ENCODE measurements at places on chromosomes 2 and 18. TPM values are rescaled to one million over a fixed set of nuclear protein-coding genes. Genes with fewer than 3 reads are reported as not detected.

Gene COL4A4
- not detected for total RNA-seq

Gene PFN4
- total RNA-seq, result 0.47 TPM

Gene LBH
- total RNA-seq, result 176 TPM

Gene GPR55
- 0.38 TPM for total RNA-seq

- no peak overlapping the region for H3K27ac ChIP-seq
- no peak overlapping the region for H3K4me3 ChIP-seq
- no peaks in the 10 kb centered on the region for H3K4me1 ChIP-seq
- H3K27me3 ChIP-seq, result no peaks in the 10 kb centered on the region
- no peaks in the 10 kb centered on the region for H3K36me3 ChIP-seq
- no peak for DNase-seq
Observed at GRCh38 chr18:2244641-2245040, 326.7 kb downstream of the METTL4 start.

- no peaks in the 10 kb centered on the region for H3K36me3 ChIP-seq
- H3K27me3 ChIP-seq, result peaks cover 19% of the 10 kb centered on the region
- H3K27ac ChIP-seq, result no peak overlapping the region
- no peak for DNase-seq
Observed at GRCh38 chr2:102634831-102635241, 15.5 kb downstream of the SLC9A2 start.

DNA sequence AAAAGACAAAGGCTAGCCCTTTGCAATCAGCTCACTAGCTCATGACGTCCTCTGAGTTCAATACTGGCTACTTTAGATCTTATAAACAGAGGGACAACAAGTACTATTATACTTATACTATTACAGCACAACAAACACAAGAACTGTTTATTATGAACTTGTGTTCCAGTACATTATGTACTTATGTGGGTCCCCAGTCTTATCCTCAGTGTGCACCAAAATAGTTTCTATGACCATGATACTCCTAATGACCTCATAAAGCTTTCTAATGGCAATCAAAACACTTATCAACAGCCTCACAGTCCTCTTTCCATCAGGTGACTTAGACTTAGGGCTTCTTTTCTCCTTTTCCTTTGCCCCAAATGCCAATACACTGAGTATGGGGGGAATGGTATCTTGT is 614.4 kb downstream of the CNTNAP5 start:
- H3K4me3 ChIP-seq, result no peak overlapping the region
- DNase-seq, result no peak
- no peaks in the 10 kb centered on the region for H3K4me1 ChIP-seq
- H3K27me3 ChIP-seq, result no peaks in the 10 kb centered on the region

DNA sequence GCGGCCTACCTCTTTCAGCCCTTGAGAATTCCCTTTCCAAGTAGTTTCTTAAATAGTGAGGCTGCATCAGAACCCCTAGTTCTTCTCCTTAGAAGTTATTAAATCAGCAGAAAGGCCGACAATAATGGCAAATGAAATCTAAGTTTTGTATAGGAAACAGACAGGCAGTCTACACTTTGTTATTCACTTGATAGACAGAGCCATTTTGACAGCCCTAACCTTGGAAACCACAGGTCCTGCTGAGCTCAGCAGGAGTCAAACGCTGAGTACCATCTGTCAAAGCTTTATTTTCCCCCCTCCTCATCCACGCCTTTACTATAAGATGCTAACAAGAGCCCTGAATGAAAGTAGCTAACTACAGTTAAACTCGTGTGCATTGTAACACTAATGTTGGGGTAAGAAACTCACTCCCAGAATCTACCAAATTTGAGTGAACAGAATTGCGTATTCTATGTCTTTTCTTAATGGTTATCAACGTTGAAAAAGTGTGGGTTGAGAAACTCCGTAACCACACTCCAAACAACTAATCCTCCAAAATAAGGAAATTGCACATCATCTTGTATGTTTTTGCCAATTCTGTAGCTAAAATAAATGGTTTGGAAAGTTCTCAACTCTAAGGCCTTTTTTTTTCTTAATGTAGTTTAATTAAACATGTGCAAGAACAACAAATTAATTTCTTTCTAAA is 90.6 kb upstream of the EFEMP1 start:
- DNase-seq, result no peak
- no peaks in the 10 kb centered on the region for H3K36me3 ChIP-seq
- H3K27me3 ChIP-seq, result no peaks in the 10 kb centered on the region
- no peak overlapping the region for H3K27ac ChIP-seq

GRCh38 chr2:231890896-231891513 is 35.2 kb downstream of the NPPC start:
- H3K36me3 ChIP-seq, result no peaks in the 10 kb centered on the region
- no peaks in the 10 kb centered on the region for H3K4me1 ChIP-seq
- peaks cover 10% of the 10 kb centered on the region for H3K27me3 ChIP-seq
- H3K27ac ChIP-seq, result no peak overlapping the region
- no peak overlapping the region for H3K4me3 ChIP-seq
- DNase-seq, result no peak

DNA sequence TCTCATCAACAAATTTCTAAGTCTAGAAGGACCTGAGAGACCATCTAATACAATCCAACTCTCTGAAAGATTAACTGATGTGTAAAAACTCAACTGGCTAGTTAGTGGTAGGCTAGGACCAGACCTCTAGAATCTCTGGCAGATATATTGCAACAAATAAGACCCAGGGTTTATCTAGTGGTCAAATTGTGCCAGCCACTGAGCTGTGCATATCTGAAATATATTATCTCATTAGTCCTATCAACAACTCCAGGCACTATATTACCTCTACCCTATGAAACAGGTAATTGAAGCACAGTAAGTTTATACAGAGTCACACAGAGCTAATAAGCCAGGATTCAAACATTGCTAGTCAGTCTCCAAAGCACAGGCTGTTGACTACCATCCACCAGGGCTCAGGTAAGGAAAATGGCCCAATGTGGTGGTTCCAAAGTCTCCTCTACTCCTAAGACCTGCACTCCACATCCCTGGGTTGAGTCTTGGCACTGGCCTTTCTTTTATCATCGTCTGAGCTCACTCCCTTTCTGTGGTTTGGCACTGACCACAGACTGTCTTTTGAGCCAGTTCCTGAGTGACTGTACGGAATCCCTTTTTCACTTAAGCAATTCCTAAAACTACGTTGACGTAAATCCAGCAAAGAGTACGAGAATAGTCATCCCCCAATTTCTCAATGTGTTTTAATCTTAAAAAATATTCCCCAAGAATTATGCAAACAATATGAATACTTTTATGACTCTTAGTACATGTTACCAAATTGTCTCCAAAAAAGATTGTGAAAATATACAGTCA is 11.9 kb upstream of the PID1 start:
- peak; percentile 34 for DNase-seq
- no peaks in the 10 kb centered on the region for H3K27me3 ChIP-seq
- no peaks in the 10 kb centered on the region for H3K36me3 ChIP-seq
- no peak overlapping the region for H3K27ac ChIP-seq
- no peak overlapping the region for H3K4me3 ChIP-seq
- no peaks in the 10 kb centered on the region for H3K4me1 ChIP-seq

DNA sequence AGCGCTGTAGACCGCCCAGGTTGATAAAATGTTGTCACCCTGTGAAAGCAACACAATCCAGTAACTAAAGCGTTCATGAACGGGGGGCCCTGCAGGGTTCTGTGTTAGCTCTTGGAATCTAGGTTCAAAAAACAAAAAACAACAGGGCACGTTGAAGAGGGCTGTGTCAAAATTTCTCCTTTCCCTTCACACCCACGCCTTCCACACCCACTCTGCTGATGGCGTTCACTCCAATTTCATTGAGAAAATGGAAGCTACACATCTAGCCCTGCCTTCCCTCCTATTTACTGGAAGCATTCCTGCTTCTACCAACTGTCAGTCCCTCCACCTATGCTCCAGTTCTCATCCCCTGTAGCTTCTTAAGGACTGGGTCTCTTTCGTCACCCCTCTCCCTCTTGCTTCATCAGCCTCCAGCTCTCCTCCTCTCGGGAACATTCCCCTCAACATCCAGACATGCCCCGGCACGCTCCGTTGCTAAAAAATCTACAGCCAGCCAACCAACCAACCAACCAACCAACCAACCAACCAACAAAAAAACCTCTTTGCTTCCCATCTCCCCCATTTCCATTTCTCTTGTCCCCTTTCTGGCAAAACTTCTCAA is 98.4 kb upstream of the SP3 start:
- no peaks in the 10 kb centered on the region for H3K4me1 ChIP-seq
- H3K27ac ChIP-seq, result no peak overlapping the region
- H3K4me3 ChIP-seq, result no peak overlapping the region
- DNase-seq, result peak; percentile 44
- H3K36me3 ChIP-seq, result no peaks in the 10 kb centered on the region

DNA sequence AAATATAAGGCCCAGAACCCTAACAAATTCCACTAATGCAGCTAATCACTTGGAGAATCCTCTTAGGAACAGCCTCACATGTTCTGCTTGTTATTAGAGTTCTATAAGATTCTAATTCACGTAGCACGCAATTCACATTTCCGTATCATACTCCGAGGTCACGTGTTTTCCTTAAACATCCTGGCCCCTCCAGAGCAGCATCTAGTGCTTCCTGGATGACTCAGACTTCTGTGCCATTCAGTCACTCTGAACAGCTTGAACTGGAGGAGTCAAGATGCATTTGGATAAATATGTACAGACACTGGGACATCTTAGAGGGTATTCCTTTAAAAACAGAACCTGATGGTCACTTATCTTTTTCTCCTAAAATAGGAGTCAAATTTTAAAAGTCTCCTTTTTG is 156.5 kb downstream of the MYO5B start:
- DNase-seq, result no peak
- peaks cover 11% of the 10 kb centered on the region for H3K27me3 ChIP-seq

Measured in activated CD4-positive, alpha-beta T cell treated with anti-CD3 and anti-CD28 coated beads, Interleukin-2, amount 10 ng/mL, durations not matched to agents 24 days and 14 days (primary cell).